Trophoblast cell (in vitro differentiated cells and primary cell): ENCODE measurements at places on chromosomes 1 and 21.
A peak's percentile ranks its signal among the peaks of the same experiment; 100 is the strongest.

GRCh38 chr1:190429141-190429540 is 48.5 kb downstream of the BRINP3 start:
- DNase-seq, result no peak

- DNase-seq, result no peak
These were observed 268.7 kb downstream of the OLFM3 start for GRCh38 chr1:101728029-101728428.

DNA sequence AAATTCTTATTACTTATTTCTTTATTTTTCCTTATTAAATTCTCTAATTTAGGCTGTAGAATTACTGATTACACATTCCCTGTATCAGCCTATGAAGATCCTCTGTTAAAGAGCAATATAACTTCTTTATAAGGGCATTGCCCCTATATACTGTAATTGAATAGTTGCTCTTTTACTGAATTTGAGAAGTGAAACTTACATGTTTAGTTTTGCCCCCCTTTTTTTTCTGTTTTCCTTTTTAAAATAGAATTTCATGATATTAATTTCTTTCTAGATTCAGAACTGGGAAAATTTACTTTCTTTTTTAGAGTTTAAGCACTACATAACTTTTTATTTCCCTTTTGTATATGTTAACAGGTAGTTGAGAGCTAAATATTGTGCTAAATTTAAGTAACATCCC is 29.5 kb upstream of the PGM1 start:
- DNase-seq, result no peak

DNA sequence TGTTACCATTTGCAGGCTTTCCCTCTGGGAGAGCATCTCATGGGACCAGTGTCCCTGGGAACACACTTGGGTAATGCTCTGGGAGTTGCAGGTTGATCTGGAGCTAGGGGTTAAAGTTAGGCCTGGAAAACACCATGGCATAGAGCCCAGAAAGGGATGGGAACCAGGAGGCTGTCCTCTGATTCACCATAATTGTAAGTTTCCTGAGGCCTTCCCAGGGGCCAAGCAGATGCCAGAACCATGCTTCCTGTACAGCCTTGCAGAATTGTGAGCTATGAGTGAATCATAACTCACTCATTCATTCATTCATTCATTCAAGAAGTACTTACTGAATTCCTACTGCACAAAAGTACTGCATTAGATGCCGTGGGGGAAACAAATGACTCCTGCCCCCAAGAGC is 50.0 kb downstream of the LACTBL1 start:
- DNase-seq, result no peak

DNA sequence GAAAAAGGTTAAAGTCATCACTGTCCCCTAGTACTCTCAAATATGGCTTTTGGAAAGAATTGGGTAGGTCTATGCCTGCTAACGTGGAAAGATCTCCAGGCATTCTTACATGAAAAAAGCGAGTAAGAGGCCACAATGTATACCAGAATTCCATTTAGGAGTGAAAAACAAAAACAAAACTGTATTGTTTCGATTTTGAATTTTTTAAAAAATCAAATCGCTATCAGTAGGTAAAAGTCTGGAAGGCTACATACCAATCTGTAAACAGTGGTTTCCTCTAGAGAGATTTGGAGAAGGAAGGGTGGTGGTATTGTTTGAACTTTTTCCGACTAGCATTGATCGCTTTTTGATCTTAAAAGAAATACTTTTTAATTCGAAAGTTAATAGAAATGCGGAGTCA is 55.9 kb downstream of the RRAGC start:
- DNase-seq, result peak; percentile 11

- DNase-seq, result no peak
These were observed 24.8 kb downstream of the TP53BP2 start for GRCh38 chr1:223820971-223821370.

- no peak for DNase-seq
These were observed 9.9 kb upstream of the KLF18 start for GRCh38 chr1:44151332-44151731.
